ENCODE measurements at places on chromosomes 2 and 18.

DNA sequence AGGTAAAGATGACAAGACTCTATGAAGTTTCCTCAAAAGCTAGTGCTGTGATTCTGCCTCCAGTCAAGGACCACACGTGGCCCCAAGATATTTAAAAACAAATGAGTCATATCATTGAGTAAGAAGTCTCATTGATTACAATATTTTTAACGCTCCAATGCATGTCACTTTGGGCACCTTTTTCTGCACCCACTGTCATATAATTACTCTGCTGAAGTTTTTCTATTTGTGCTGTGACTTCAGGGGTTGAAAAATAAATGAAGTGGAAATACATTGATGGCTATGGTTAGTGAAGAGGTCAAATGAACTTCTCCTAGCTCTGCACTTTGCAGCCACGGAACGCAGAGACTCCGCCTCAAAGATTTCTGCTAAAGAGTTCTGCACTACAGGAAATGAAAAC is 344.3 kb upstream of the KYNU start:
- no peak for DNase-seq

GRCh38 chr2:121236101-121236640 is 48.8 kb downstream of the TFCP2L1 start:
- DNase-seq = no peak

- peak; percentile 36 for DNase-seq
These were observed 1.1 kb downstream of the NPC1 start for GRCh38 chr18:23585007-23585871.

GRCh38 chr18:55404832-55405465 is 183.0 kb downstream of the TCF4 start:
- DNase-seq = no peak

GRCh38 chr2:16861111-16861510 is 195.5 kb upstream of the CYRIA start:
- peak; percentile 26 for DNase-seq

GRCh38 chr2:123514613-123515207 is 510.4 kb upstream of the CNTNAP5 start:
- no peak for DNase-seq

DNA sequence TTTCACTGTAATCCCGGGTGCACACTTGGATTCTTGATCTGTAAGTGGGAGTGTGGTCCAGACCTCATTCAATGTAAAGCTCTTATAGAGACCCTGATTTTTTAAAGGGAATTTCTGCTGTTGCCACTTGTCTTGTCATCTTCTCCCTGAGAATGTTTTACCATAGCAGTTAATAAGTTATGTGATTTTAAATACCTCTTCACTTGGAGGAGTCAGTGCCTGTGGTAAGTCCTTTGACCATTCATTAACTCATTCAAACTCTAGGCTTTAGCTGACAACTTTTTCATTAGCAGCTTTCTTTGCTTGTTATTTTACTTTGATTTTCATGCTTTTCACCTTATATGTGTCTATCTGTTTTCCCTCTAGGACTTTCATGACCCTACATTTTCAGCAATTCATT is 51.3 kb downstream of the FMNL2 start:
- DNase-seq = no peak

DNA sequence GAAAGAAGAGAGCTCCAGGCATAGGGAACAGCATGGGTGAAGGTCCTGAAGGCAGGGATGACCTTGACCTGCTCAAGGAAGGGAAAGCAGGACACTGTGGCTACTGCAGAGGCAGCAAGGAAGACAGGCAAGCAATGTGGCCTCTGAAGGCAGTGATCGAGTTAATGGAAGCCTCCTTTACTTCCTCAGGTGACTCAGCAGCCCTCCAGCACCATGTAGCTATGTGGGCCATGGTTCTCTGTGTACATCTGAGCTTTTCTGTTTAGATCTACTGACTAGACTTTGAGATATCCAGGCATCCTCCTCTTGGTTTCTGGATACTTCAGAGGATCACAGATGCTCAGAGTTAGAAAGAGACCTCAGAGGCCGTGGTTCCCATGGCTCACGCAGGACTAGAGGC is 107.3 kb upstream of the PID1 start:
- no peak for DNase-seq

- peak; percentile 60 for DNase-seq
These were observed 9.5 kb downstream of the ZEB2 start for GRCh38 chr2:144510294-144510991.

- DNase-seq = peak; percentile 52
These were observed 96.0 kb upstream of the OTOS start for GRCh38 chr2:240236217-240237111.

- no peak for DNase-seq
These were observed 112.2 kb downstream of the VAPA start for GRCh38 chr18:10025711-10026670.

DNA sequence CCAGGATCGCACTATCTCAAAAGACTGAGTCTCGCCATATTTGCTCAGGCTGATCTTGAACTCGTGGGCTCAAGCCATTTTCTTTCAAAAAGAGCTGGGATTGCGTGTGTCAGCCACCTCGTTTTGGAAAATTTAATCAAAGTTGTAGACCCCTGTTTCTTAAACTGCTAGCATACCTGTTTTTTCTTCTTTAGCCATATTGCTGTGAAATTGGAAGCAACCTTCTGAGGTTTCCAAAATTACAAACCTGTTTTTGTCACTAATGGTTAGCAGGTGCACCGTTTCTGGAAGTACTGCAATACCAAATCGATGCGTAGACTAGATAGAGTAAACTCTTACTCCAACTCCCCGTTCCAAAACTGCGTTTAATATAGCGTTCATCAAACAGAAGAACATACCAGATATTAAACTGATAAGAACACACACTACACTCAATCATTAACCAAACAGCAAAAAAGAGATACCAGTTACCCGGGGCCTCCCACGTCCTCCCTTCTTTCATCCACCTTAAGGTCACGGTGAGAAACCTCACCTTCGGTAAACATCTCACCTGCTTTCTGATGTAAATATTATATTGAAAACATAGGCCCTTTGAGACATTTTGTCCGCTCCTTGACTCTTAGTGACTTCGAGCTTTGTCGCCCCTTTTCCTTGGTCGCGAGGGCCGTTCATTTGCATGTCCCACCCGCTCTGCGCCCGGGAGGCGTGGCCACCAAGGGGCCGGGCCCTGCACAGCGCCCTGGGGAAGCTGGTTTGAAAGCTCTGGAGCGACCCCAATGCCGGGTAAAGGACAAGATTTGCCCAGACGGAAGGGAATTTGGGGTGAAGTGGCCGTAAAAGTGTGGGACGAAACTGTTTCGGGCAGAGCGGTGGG is at the start of gene RNU2-63P:
Gene RNU2-63P, minus strand, starts transcription at position 462 of the 874 bp plus-strand sequence.
- peak; percentile 91 for DNase-seq

DNA sequence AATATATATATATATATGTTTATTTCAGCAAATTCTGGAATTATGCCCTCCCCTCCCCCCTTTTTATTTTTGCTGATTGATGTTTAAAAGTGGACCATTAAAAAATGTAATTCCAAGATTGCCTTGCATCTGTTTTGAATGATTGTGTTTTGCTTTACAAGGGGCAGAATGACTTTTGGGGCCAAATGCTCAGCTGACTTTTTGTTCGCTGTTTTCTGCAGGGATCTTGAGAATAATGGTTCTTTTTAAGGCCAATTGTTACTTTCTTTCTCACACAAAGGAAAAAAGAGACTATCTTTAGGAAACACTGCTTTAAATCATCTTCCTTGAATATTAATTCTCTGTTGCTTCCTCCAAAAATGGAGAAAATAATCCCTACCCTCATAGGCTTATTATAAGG is 95.9 kb downstream of the FMNL2 start:
- no peak for DNase-seq

All from LHCN-M2 (cell line).